ENCODE measurements at places on chromosomes 12 and 14. TPM values are rescaled to one million over a fixed set of nuclear protein-coding genes. Genes with fewer than 3 reads are reported as not detected.

DNA sequence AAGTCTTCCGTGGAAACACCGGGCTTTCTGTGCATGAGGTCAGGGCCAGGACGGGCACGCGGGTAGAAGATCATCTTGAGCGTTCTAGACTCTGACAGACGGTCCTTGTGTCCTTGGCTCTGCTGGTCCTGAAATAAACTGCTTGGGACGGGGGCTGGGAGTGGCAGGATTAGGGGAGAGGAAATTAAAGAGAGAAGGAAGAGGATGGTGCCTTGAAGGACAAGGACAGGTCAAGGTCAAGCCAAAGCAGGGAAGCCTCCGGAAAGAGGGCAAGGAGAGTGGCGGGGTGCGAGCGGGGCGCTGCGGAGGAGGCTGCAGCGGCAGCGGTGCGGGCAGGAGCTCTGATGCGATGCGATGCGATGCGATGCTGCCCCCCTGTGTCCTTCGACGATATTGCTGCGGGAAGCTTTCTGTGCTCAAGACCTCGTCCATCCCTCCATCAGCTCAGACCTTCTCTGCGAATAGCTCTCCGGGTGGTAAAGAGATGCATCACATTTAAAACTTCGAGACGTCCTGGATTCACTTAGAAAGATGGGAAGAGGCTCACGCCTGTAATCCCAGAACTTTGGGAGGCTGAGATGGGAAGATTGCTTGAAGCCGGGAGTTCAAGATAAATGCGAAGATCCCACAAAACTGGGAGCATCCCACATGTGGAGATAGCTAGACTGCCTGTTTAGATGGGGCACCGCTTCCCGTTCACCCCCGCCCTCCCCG lies 110.1 kb upstream of the TMEM132D start:
- H3K4me1 ChIP-seq, result no peaks in the 10 kb centered on the region
- no peaks in the 10 kb centered on the region for H3K36me3 ChIP-seq
- no peak overlapping the region for H3K27ac ChIP-seq
- H3K4me3 ChIP-seq, result no peak overlapping the region
- DNase-seq, result no peak

RBM25 gene
- 76.4 TPM for total RNA-seq

RHEBL1 gene
- 1.3 TPM for total RNA-seq

AVPR1A gene
- total RNA-seq, result 50.4 TPM

TEX52 gene
- not detected for total RNA-seq

- H3K36me3 ChIP-seq, result no peaks in the 10 kb centered on the region
- no peaks in the 10 kb centered on the region for H3K4me1 ChIP-seq
- no peaks in the 10 kb centered on the region for H3K27me3 ChIP-seq
- DNase-seq, result no peak
- H3K4me3 ChIP-seq, result no peak overlapping the region
Measured at GRCh38 chr12:12684375-12685106, 11.4 kb downstream of the GPR19 start.

FAM181A gene
- total RNA-seq, result not detected
